ENCODE measurements at places on chromosomes 12 and 14. TPM values are rescaled to one million over a fixed set of nuclear protein-coding genes. Genes with fewer than 3 reads are reported as not detected.

DNA sequence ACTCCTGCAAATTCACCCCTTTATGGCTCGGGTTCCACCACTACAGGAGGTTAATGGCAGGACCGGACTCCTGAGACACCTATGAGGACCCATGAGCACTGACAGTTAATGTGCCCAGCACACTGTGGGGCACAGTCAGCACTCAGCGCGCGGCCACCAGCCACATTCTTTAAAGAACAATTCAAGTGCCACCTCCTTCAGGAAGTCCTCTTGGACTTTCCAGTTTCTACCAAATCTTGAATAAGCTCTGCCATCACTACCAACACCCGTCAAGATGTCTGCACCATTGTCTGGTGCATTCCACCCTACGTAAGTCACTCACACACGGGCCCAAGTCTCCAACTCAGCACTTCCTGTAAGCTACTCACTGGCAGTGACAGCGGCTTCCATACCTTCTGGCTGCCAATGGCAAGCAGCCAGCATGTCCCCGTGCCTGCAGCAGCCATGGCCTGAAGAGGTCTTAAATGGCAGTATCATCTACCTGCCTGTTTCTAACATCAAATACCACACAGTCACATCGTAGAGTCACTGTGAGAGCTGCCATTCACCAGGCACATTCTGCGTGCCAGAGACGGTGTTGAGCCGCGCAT is 48.5 kb downstream of the CDC42BPB start:
- H3K27ac ChIP-seq: no peak overlapping the region
- no peaks in the 10 kb centered on the region for H3K27me3 ChIP-seq
- no peaks in the 10 kb centered on the region for H3K4me1 ChIP-seq
- no peak for DNase-seq
- H3K36me3 ChIP-seq: no peaks in the 10 kb centered on the region

- no peak for DNase-seq
- H3K4me1 ChIP-seq: no peaks in the 10 kb centered on the region
- no peak overlapping the region for H3K4me3 ChIP-seq
- H3K36me3 ChIP-seq: no peaks in the 10 kb centered on the region
- H3K27me3 ChIP-seq: no peaks in the 10 kb centered on the region
Observed at GRCh38 chr12:126055521-126055920, 990.3 kb downstream of the AACS start.

- no peak overlapping the region for H3K27ac ChIP-seq
- no peaks in the 10 kb centered on the region for H3K27me3 ChIP-seq
- H3K4me3 ChIP-seq: no peak overlapping the region
- H3K4me1 ChIP-seq: no peaks in the 10 kb centered on the region
Observed at GRCh38 chr14:69428289-69428998, 30.0 kb downstream of the SLC39A9 start.

- no peaks in the 10 kb centered on the region for H3K36me3 ChIP-seq
- no peak overlapping the region for H3K27ac ChIP-seq
- no peaks in the 10 kb centered on the region for H3K27me3 ChIP-seq
- DNase-seq: no peak
- no peak overlapping the region for H3K4me3 ChIP-seq
Observed at GRCh38 chr14:74577247-74577947, 34.6 kb downstream of the LTBP2 start.

GRCh38 chr12:71771069-71771468 is 16.4 kb downstream of the RAB21 start:
- no peak overlapping the region for H3K4me3 ChIP-seq
- no peaks in the 10 kb centered on the region for H3K36me3 ChIP-seq
- H3K27ac ChIP-seq: no peak overlapping the region
- H3K27me3 ChIP-seq: no peaks in the 10 kb centered on the region

Gene VWF
- total RNA-seq: 0.30 TPM

DNA sequence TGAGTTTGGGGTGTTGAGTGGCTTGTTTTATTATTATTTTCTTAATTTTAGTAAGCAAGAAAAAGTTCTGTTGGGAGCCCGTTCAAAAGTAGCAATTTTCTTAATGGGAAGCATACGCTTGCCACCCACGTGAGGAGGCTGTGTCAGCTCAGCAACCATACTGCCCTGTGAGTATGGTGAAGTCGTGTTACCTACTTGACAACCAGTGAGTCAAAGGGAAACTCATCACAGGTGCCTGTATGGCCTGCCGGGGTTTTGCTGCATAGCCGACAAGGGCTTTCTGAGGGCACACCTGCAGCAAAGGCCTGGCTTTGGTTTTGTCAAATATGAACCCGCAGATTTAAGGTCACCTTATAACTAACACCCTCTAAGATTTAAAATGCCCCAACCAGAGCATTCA is 31.1 kb downstream of the PITPNM2 start:
- no peaks in the 10 kb centered on the region for H3K4me1 ChIP-seq
- H3K27me3 ChIP-seq: no peaks in the 10 kb centered on the region
- no peak for DNase-seq
- no peak overlapping the region for H3K27ac ChIP-seq
- no peaks in the 10 kb centered on the region for H3K36me3 ChIP-seq

GRCh38 chr14:69828354-69828753 is 31.3 kb upstream of the SLC10A1 start:
- H3K27me3 ChIP-seq: no peaks in the 10 kb centered on the region
- no peaks in the 10 kb centered on the region for H3K36me3 ChIP-seq
- DNase-seq: no peak
- no peak overlapping the region for H3K4me3 ChIP-seq
- H3K4me1 ChIP-seq: no peaks in the 10 kb centered on the region

Gene MYL2
- not detected for total RNA-seq

DNA sequence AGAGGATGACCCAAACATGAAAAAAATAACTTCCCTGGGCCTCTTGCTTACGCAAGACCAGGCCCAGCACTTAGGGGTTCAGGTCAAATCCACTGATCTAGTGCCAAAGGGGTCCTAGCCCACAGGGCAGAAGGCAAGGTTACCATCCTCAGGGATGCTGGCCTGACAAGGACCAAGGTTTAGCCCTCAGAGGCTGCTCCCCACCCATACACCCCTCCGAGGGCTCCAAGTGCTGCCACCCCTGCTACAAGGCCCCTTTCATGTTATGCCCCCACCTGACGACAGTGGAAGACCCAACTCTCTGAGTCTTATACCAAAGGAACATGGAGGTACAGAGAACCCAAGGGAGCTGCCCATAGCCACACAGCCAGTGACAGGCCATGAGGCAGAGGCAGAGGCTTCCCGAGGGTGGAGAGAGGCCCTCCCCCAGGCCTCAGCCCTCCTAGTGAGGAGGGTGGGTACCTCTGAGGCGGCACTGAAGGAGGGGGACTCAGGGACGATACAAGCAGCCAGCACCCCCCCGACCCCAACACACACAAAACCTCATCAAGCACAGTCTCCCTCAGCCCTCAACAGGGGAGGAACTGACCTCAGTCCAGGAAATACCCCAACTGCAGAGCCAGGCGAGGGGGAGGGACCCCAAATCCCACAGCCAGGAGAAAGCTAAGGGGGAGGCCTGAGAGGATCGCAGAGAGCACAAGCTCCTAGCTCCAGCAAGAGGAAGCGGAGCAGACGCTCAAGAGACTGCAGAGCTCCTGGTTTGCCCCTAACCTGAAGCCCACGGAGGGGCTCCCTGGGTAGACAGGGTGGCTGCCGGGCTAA is 37.0 kb downstream of the ANAPC7 start:
- H3K27ac ChIP-seq: no peak overlapping the region
- no peaks in the 10 kb centered on the region for H3K27me3 ChIP-seq
- DNase-seq: no peak
- no peaks in the 10 kb centered on the region for H3K4me1 ChIP-seq

GRCh38 chr12:122837306-122838265 is 2.3 kb downstream of the HIP1R start:
- H3K36me3 ChIP-seq: peaks cover 1% of the 10 kb centered on the region
- H3K4me1 ChIP-seq: peaks cover 39% of the 10 kb centered on the region
- DNase-seq: no peak
- no peaks in the 10 kb centered on the region for H3K27me3 ChIP-seq
- peak overlapping the region; percentile 11 for H3K4me3 ChIP-seq
- peak overlapping the region; percentile 59 for H3K27ac ChIP-seq

Gene DIO2
- total RNA-seq: 3.4 TPM

Gene TSHR
- total RNA-seq: not detected

DNA sequence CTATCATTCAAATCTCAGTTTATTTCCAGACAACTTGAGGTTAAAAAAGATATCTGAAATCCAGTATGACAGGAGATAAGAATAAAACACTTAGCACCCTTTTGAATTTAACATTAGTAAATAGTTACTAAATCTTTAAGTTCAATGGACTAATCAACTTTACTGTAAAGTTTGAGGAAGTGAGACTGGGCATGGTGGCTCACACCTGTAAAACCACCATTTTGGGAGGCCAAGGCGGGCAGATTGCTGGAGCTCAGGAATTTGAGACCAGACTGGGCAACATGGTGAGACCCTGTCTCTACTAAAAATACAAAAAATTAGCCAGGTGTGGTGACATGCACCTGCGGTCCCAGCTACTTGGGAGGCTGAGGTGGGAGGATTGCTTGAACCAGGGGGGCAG is 40.3 kb upstream of the CERS5 start:
- peaks cover 27% of the 10 kb centered on the region for H3K4me1 ChIP-seq
- no peak overlapping the region for H3K4me3 ChIP-seq
- DNase-seq: no peak
- peaks cover 3% of the 10 kb centered on the region for H3K36me3 ChIP-seq

DNA sequence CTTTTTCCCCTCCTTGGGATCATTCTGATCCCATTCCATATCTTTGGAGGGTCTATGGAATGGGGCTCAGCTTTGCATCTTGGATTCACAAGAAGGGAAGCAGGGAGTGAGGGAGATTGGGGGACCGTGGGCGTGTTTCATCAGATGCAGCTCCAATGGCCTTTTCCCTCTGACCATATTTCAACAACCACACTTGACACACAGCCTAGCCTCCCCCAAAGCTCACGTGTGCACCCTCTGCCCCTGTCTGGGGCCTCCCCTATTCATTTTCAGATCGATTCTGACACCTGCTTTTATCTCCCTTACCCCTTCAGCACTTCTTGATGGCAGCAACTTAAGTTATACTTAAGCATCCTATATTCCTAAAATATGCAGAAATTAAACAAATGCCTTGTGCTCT is 126.6 kb downstream of the CHST11 start:
- H3K27ac ChIP-seq: no peak overlapping the region
- no peaks in the 10 kb centered on the region for H3K27me3 ChIP-seq
- no peak overlapping the region for H3K4me3 ChIP-seq
- no peaks in the 10 kb centered on the region for H3K4me1 ChIP-seq
- H3K36me3 ChIP-seq: no peaks in the 10 kb centered on the region

DNA sequence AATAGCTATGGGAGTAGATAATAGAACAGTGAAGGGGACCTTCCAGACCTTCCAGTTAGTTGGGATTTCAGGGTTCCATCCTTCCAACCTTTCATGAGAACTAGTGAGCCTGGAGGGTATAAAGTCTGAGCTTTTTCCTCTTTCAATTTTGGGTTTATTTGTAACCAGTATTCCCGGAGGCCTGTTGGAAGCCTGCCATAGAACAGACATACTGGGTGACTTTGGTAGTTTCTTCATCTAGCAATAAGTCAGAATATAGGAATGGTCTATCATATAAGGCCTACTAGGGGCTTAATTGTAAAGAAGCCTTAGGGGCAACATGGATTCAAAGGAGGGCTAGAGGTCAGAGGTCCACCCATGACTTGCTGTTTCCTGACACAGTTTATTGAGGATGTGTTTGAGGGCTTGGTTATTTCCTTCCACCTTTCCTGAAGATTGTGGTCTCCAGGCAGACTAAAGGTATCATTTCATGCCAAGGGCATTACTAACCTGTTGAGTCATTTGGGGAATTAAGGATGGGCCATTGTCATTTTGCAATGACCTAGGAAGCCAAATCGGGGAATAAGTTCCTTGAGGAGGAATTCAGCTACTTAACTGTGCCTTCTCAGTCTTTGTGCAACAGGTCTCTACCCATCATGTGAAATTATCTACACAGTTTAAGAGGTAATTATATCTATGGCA is 410.3 kb downstream of the SLC6A15 start:
- no peak overlapping the region for H3K4me3 ChIP-seq
- H3K36me3 ChIP-seq: no peaks in the 10 kb centered on the region
- H3K27me3 ChIP-seq: no peaks in the 10 kb centered on the region
- no peaks in the 10 kb centered on the region for H3K4me1 ChIP-seq

DNA sequence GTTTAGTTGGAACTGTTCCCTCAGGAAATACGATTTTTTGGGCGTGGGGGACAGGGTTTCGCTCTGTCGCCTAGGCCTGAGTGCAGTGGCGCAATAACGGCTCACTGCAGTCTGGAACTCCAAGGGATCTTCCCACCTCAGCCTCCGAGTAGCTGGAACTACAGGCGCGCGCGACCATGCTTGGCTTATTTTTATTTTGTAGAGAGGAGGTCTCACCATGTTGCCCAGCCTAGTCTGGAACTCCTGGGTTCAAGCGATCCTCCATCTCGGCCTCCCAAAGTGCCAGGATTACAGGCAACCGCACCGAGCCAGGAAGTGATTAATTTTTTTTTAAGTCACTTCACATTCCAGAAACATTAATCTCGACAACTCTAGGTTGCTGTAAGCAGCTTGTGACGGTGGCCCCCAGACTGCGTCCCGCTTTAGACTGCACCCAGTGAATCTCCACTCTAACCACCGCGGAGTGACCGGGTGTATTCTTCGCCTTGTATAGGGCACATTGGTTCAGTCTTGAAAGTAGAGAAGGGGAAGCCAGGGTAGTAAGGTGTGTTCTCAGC is 830 bp upstream of the MIS18BP1 start:
- H3K27me3 ChIP-seq: no peaks in the 10 kb centered on the region
- DNase-seq: peak; percentile 12
- H3K4me1 ChIP-seq: no peaks in the 10 kb centered on the region
- H3K27ac ChIP-seq: peak overlapping the region; percentile 96
- peak overlapping the region; percentile 66 for H3K4me3 ChIP-seq
- H3K36me3 ChIP-seq: no peaks in the 10 kb centered on the region

- no peak overlapping the region for H3K4me3 ChIP-seq
- no peaks in the 10 kb centered on the region for H3K36me3 ChIP-seq
- H3K27ac ChIP-seq: no peak overlapping the region
- no peaks in the 10 kb centered on the region for H3K27me3 ChIP-seq
- H3K4me1 ChIP-seq: no peaks in the 10 kb centered on the region
Observed at GRCh38 chr12:21946983-21947382, 5.8 kb upstream of the ABCC9 start.

Gene TAS2R7
- not detected for total RNA-seq

Gene FGF23
- not detected for total RNA-seq

Gene GYS2
- 0.66 TPM for total RNA-seq

DNA sequence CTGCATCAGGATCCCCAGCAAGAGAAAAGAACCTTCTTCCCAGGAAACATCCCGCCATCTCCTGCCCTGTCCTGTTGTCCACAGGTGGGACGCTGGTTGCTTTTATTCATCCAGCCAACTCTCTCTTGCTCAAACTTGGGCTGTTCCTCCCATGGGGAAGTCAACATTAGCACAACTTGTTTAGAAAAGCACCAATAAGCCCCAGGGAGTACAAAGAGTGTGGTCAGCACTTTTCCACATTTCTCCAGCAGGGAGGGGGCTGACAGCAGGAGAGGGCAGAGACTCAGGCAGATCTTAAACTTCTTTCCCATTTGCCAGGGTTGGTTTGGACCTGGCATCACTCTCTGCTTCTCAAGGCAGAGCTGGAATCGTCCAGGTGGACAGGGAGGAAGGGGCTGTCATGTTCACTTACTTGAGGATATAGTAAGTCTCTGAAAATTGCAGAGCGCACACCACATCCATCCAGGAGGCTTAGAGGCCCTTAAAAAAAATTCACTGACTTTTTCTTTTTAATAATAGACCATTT is 74.9 kb downstream of the RBM19 start:
- H3K4me1 ChIP-seq: no peaks in the 10 kb centered on the region
- H3K27me3 ChIP-seq: no peaks in the 10 kb centered on the region
- H3K4me3 ChIP-seq: no peak overlapping the region

Data from Caco-2 (cell line).